ENCODE measurements at places on chromosomes 6 and 20. TPM values are rescaled to one million over a fixed set of nuclear protein-coding genes. Genes with fewer than 3 reads are reported as not detected.

Gene FOXQ1
- 7.5 TPM for total RNA-seq

Gene FOXP4
- total RNA-seq = 15.5 TPM

Gene ENPP4
- 2.8 TPM for total RNA-seq

Gene ASIP
- not detected for total RNA-seq

Gene ZBTB46
- total RNA-seq = 7.3 TPM

Gene OR2B6
- not detected for total RNA-seq

Gene B3GALT4
- 8.4 TPM for total RNA-seq

Gene C20orf144
- not detected for total RNA-seq

Gene TBC1D22B
- total RNA-seq = 9.6 TPM

Gene DLL1
- total RNA-seq = 1.2 TPM

Gene KLC4
- 17.5 TPM for total RNA-seq

Gene VIP
- not detected for total RNA-seq

- DNase-seq = no peak
These were observed 14.6 kb downstream of the NAA20 start for GRCh38 chr20:20031790-20032189.

- DNase-seq = no peak
These were observed 32.9 kb upstream of the ZBTB24 start for GRCh38 chr6:109515781-109516409.

DNA sequence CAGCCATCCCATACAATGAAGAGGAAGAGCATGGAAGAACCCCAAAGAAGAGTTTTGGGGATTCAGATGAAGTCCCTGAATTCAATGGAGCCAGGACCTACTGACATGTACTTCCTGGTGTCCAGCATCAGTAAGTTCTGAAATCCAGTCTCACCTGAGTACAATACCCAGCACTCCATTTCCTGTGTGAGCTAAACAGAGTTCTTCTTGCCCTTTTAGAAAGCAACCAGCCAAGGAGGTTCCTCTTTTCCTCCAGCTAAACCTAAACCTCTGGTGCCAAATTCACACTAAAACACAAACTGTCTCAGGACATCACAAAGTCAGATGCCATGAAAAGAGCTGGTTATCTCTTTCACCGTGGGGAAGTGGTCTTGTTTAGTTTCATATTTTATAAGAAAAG, 71.5 kb downstream of the PKHD1 start:
- DNase-seq = no peak

- DNase-seq = no peak
These were observed at the start of gene RSPO3 for GRCh38 chr6:127118298-127119101. Gene RSPO3, plus strand, starts transcription at chr6:127118671. Its CDS starts 522 bp downstream, at chr6:127119193.

DNA sequence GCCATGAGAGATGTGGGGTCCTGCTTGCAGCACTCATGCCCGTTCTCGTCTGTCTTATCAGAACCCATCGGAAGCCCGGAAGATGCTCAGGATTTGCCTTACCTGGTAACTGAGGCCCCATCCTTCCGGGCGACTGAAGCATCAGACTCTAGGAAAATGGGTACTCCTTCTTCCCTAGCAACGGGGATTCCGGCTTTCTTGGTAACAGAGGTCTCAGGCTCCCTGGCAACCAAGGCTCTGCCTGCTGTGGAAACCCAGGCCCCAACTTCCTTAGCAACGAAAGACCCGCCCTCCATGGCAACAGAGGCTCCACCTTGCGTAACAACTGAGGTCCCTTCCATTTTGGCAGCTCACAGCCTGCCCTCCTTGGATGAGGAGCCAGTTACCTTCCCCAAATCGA, 8.3 kb downstream of the PI16 start:
- no peak for DNase-seq

DNA sequence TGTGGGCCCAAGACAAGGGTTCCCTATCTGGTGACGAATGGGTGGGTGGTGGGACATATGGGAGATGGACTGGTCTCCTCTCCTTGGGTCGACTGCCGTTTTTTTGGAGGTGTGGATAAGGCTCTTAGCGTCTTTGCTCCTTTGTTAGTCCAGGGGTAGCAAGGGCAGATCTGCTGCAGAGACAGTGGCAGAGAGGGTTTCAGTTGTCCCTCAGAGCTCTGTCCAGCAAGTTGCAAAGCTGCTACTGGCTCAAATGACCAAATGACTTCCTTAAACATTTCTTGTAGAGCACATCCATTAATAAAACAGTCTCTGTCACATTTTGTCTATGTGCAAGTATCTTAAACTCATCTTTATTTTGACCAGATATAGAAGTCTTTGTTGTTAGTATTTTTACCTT, 508.0 kb upstream of the ADGRB3 start:
- DNase-seq = no peak

DNA sequence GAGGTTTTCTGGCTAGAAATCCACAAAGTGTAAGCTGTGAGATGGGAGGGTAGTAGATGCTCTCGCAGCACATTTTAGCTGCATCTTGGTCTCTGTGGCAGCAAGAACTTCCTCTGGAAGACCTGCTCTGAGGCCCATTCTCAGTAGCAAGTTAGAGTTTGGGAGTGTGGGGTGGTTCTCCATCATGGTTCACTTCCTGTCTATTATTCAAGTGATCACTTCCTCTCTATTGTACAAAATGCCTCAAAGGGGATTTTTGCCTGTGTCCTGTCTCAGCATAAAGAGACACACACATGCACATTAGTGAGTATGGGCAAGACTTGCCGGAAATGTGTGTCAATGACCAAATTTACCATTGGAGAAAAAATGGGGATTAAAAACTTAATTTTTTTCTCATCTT, 42.5 kb downstream of the LYRM2 start:
- DNase-seq = no peak

DNA sequence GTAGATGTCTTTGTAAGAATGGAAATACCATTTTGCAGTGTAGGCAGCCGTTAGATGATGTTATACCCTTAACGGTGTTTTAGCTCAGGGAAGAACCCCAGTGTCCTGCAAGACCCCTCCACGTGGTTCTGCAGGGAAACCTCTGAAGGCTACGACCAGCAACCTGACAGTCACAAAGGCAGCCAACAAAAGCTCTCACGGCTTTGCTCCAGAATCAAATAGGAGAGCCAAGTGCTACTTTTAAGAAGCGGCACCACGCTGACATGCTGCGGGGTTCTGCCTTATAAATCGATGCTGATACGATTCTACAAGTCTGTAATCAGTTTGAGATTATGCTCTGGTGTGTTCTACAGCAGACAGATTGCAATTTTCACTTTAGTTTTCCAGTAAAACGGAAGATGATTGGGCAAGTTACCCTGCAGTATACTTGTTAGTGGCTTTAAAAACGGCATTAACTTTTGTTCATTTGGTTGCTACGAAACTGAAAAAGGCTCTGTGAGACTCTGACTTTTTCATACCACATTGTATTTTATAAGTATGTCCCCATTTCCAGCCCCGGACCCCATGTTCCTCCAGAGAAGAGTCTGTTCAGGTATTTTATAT, 312.9 kb downstream of the SAMD5 start:
- DNase-seq = no peak

DNA sequence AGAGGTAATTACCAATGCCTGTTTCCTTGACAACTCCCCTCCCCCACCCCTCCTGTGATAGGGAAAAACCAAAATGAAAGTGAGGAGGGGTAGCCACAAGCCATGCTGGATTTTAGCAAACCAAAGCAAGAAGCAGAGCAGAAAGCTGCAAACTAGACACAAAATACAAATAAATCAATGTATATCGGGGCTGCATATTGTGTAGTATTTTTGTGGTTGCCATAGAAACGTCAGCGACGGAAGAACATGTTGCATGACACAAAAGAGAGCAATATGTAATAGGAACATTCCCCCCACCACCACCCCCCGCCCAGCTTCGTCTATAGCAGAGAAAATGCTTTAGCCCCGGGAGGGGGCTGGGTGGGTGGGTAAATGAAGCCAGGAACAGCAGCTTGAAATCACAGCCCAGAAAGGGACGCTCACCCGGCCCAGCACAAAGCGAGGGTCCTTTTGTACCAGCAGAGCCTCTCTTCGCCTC, 548 bp downstream of the AGPAT4 start:
- peak; percentile 26 for DNase-seq

DNA sequence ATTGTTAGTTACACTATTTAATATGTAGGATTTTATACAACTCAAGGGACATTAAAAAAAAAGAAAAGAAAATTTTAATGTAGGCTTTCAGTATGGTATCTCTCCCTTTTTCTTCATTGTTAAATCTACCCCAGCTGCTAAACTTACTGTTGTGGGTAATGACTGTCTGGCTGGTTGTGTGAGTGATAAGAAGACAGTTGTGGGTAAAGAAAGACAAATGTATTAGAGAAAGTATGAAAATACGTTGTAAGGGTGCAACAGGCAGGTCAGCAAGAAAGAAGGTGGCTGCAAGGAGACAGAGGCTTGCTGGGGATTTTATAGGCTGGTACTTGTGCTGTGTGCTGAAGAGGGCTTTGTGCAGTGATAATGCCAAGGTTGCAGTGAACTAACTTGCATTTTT, 91.4 kb upstream of the FOXO3 start:
- no peak for DNase-seq

- DNase-seq = peak; percentile 45
These were observed 39.5 kb upstream of the SDHAF4 start for GRCh38 chr6:70527071-70527737.

- DNase-seq = no peak
These were observed 154.3 kb upstream of the DTNBP1 start for GRCh38 chr6:15817100-15817499.

- DNase-seq = no peak
These were observed 1.6 kb upstream of the SNX9 start for GRCh38 chr6:157821342-157822033.

GRCh38 chr6:50815436-50816114, 3.1 kb upstream of the TFAP2B start:
- DNase-seq = peak; percentile 43

DNA sequence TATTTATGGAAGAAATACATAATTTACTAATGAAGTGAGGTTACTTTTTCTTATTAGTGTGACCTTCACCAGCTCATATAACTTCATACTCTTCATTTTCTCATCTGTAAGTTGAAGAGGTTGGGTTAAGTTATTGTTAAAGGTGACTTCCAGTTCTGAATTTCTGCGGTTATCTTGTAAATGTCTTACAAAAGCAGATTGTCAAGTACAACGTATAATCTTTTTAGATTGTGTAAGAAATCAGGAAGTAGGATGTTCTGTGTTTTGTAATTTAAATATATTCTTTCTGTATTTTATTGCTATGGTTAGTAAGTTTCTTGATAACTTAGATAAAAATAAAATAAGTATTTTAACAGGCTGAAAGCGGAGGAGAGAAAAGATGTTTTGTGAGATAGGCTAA, 12.0 kb downstream of the WTAP start:
- DNase-seq = no peak

DNA sequence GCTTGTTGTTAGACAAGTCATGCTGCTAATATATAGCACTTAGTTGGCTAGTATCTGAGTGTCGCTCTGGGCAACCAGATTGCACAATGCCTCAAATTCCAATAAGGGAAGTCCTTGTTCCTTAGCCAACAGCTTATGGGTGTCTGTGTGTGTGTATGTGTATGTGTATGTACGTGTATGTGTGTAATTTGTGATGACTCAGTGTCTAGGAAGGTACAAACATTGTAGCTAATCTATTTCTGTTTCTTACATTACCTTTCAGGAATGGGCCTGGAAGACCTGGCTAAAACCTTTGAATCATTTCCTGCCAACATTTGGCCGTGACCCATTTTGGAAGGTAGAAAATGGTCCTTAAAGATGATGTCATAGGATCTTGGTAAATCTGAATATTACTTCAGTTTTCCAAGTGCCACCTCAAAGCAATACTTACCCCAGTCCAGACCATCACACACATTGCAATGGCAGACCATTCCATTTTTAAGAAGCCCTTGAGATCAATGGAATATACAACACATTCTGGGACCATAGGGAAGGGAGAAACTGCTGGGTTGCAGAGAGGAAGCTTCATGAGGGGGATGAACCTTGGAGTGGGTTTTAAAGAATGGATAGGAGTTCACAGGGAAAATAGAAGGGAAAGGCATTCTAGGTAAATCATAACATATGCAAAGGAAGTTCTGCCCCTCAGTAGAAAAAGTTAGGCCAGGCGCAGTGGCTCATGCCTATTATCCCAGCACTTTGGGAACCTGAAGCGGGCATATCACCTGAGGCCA, 25.1 kb downstream of the NEDD9 start:
- DNase-seq = peak; percentile 98

DNA sequence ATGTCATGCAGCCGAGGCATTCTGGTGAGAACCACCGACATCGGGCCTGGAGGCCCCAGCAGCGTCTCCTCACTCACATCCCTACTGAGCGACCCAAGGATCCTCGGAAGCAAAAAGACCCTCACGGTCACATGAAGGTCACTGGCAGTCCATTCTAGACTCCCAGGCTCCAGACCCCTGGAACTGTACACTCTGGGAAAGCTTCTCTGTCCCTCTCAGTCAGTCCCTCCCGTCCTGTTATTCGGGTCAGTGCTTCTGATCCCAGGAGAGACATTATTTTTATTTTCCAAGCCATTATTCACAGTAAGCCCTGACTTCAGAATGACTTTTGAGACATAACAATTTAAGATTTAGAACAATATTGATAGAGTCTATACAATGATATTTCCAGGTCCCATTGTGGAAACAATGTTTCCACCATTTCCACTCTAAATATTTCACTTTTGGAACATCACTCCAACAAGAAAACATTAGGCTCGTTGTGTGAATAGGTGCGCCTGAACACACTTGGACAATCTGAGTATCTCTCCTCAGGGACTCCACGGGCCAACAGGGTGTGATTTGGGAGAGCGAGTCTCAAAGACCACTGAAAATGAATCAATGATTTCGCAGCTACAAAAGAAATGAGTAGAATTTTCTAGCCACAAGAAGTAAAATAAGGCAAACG, 199.7 kb downstream of the SOD2 start:
- no peak for DNase-seq

- DNase-seq = no peak
These were observed 69.6 kb downstream of the HFE start for GRCh38 chr6:26156850-26157250.

DNA sequence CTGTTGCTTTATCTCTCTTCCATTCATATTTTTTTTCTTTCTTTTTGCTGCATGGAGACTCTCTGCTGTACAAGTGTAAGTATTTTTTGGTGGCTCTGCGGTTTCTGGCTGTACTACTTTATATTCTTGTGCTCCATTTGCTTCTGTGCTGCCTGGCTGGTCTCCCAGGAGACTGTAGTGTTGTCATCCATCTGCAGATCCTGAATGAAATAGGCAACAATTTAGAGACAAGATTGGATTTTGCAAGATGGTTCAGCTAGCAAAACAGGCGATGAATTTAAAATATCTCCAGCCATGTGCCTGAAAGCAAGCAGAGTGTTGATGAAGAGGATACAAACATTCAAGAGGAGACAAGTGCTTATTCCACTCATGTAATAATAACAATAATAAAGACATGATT, 75.1 kb upstream of the SCGN start:
- DNase-seq = no peak

DNA sequence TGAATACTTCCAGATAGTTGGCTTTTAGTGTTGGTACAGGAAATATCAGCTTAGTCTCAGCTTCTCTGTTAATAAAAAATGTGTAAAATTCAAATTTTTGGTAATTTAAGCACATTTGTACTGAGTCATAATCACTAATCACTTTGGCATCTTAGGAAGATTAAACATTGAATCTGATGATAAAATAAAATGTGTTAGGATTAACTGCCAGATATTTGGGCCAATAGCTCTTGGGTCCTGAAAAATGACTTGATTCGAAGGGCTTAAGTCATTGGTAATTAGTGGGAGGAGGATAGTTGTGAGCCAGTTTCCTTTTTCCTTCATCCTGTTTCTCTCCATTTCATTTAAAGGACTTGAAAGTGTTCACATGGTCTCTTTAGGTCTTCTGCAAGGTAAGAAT, 426.1 kb downstream of the RFPL4B start:
- no peak for DNase-seq

- no peak for DNase-seq
These were observed 241.5 kb downstream of the NRN1 start for GRCh38 chr6:5765141-5765760.

GRCh38 chr6:34696189-34696738, 303 bp downstream of the ILRUN start:
- DNase-seq = peak; percentile 24

Data from PC-3 (cell line).